ENCODE measurements at places on chromosomes 2 and 18. TPM values are rescaled to one million over a fixed set of nuclear protein-coding genes. Genes with fewer than 3 reads are reported as not detected.
A peak's percentile ranks its signal among the peaks of the same experiment; 100 is the strongest.

Gene CREG2
- 0.04 TPM for total RNA-seq

DNA sequence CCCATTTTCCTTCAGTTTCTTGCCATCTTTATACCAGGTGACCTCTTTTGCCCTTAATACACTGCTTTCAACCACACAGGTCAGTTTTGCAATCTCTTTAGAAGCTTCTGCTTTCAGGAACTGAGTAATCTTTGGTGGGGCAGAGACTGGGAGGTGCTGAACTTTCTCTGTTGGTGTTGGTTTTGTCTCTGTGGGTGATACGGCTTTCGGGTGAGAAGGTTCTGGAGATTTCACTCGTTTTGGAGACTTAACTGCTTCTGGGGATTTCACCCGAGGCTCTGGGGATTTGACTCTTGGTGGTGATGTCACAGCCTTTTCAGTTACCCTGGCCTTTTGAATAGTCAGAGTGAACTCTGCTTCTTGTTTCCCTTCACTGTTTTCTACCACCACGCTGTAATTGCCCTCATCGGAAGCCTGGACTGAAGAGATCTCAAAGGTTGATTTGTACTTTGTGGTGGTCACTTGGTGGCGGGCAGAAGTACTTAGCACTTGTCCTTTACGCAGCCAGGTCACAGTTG is 50.4 kb downstream of the PLEKHA3 start:
- no peak for DNase-seq

DNA sequence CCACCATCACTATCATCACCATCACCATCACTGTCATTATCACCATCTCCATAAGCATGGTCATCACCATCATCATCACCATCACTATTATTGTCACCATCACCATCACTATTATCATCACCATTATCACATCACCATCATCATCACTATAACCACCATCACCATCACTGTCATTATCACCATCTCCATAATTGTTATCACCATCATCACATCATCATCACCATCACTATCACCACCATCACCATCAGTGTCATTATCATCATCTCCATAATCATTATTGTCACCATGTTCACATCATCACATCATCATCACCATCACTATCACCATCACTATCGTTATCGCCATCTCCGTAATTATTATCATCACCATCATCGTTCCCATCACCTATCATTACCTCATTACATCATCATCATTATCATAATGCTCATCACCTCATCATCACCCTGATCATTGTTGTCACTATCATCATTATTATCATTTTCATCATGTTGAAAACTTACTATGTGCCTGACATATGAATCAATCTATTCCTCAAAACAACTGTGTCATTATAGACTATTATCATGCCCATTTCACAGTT is 280.3 kb upstream of the HS6ST1 start:
- no peak for DNase-seq

Gene DLX2
- 0.76 TPM for total RNA-seq

Gene ACKR3
- total RNA-seq, result 87.5 TPM

GRCh38 chr2:45180779-45181178 is 171.5 kb upstream of the SIX2 start:
- DNase-seq, result no peak

DNA sequence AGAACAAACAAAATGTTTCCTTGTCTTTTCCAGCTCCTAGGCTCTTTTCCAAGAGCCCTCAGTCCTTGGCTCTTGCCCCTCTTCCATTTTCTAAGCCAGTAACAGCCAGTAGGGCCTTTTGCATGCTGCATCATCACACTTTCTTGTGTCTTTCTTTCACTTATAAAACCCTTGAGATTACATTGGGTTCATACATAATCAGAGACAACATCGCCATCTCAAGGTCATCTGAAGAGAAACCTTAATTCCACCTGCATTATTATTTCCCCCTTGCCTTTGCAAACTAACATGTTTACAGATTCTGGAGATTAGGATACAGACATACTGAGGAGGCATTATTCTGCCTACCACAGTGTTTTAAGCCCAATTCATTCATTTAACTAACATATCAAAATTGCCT is 697.3 kb downstream of the TRIB2 start:
- peak; percentile 5 for DNase-seq

DNA sequence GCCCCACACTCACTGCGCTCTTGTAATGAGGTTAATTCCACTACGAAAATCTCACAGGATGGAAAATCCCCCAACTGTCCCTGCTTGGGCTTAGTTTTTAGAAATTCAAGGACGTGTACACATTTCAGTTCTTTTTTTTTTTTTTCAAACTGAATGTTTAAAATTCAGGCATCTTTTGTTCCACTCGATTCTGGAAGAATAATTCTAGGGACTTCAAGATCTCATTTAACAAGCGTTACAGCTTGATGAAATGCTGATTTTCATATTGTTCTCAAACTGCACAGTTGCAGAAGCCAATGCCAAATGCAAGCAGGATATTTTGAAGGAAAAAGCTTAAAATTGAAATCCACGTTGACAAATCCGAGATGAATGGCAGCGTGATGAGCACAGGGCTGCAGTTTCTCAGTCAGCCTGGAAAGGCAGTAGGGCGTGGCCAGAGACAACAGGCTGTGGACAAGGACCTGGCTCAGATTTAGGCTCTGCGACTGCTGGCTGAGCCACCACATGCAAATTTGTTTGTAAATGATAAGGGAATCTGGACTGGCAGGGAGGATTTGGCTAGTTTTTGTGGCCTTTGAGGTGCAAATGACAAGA is 128.1 kb upstream of the MYCN start:
- no peak for DNase-seq

DNA sequence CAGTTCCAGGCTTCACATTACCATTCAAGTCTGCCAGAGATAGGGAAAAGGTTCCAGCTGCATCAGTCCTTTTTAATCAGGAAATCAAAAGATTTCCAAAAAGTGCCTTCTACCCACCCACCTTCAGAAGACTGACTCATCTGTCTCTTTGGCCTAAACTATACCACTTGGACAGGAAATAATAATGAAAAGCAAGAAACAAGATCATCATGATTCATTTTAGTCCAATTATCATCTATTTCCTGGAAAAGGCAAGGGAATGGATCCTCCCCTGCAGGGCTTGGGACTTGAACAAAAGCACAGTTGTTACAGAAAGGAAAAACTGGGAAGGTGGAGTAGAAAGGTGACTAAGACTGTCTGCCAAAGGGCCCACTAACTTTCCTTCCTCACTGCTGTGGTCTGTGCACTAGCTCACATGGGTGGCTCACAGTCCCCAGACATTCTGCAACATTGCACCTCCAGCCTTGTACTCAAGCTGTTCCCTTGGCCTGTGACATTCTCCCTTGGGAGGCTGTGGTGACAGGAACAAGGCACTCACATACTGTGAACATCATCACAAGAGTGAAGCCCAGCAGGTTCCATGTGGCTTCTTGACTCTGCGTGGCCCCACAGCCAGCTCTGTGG is 75.3 kb downstream of the VSNL1 start:
- DNase-seq, result no peak

Gene C2orf66
- 0.08 TPM for total RNA-seq

GRCh38 chr2:221851531-221852045 is 279.5 kb upstream of the EPHA4 start:
- no peak for DNase-seq

- DNase-seq, result no peak
These were observed 133.9 kb upstream of the CCDC195 start for GRCh38 chr2:224850081-224850480.

DNA sequence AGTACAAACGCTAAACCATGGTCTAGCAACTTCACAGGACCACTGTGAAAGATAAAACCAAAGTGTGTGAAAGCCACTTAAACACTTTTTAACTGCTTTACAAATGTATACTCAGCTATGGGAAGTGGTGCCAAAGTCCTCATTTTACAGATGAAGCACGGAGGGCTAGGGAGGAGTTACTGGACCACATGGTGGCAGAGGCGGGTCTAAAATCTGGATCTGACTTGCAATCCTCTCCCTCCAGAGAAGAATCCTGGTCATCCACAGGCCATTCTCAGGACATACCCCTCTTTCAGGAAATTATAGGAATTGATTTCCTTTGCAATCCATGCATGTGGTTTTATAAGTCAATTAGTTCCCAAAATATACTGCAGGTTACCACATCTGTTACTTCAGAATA is 84.6 kb upstream of the GYPC start:
- DNase-seq, result no peak

DNA sequence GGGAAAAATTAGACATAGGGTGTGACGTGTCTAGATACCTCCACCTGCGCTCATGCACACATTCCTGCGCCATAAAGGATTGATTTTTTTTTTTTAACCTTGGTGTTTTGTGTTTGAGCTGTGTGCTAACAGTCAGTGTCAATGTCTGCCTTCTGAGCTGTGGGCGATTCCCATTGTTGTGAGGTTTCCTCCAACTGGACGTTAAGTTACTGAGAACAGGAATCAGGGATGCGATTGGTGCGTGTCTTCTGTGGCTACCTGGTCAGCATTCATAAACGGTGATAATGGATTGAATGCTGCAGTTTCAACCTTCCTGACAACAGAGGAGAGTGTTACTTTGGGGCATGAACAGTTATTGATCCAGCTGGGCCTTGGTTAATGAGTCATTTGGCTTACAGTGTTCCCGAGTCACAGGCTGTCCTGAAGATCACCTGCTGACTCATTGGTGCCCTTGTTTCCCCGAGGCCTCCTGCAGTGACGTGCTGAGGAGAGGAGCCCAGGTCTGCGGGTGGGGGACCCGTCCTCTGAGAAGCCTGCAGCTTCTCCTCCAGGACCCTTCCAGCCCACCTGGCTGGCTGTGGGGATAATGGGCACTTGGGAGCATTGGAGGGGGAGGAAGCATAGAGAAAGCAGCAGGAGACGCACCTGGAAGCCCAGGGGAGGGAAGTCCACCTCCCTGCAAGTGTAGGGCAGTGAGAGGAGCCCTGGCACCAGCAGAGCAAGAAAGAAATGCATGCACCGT is 25.8 kb upstream of the CABYR start:
- DNase-seq, result no peak

- DNase-seq, result no peak
These were observed 1231.6 kb upstream of the DDX18 start for GRCh38 chr2:116582850-116583249.

Gene HOXD13
- 11.0 TPM for total RNA-seq

DNA sequence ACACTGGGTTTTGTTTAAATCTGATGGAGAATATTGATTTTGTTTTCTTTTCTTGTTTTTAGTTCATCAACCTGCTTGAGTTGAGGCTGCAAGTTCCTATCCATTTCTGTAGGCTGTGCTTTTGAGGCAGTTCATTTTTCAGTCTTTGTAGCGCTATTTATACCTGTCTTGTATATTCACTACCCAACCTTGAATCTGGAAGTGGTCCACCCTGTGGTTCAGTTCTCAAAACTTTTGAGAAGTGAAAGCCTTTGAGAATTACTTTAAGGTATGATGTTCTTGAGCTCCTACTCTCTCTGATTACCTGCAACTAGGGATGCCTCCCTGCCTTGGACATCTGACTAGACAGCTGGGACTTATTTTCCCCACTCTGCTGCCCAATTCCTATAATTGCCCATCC is 53.5 kb upstream of the KCNE4 start:
- no peak for DNase-seq

DNA sequence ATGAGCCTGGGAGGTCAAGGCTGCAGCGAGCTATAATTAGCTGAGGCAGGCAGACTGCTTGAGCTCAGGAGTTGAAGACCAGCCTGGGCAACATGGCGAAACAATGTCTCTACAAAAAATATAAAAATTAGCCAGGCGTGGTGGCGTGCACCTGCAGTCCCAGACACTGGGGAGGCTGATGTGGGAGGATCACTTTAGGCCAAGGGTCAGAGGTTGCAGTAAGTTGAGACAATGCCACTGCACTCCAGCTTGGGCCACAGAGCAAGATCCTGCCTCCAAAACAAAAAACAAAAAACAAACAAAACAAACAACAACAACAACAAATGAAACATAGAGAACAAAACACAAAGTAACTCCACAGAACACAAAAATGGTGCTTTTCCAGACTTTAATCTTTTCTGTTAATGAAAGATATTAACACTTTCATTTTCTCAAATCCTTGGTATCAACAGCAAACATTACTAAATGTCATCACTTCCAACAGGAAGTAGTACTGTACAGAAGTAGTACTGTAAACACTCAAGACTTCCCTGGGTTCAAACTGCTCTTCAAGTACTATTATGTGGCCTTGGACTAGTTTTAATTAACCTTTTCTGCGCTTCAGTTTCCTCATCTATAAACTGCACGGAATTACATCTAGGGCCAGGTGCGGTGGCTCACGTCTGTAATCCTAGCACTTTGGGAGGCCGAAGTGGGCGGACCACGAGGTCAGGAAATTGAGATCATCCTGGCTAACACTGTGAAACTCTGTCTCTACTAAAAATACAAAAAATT is 27.9 kb downstream of the PUM2 start:
- DNase-seq, result peak; percentile 21
